ENCODE measurements at places on chromosomes 2 and 18.
A peak's percentile ranks its signal among the peaks of the same experiment; 100 is the strongest.

- DNase-seq, result no peak
Observed at GRCh38 chr2:135473567-135473966, 57.5 kb downstream of the ZRANB3 start.

DNA sequence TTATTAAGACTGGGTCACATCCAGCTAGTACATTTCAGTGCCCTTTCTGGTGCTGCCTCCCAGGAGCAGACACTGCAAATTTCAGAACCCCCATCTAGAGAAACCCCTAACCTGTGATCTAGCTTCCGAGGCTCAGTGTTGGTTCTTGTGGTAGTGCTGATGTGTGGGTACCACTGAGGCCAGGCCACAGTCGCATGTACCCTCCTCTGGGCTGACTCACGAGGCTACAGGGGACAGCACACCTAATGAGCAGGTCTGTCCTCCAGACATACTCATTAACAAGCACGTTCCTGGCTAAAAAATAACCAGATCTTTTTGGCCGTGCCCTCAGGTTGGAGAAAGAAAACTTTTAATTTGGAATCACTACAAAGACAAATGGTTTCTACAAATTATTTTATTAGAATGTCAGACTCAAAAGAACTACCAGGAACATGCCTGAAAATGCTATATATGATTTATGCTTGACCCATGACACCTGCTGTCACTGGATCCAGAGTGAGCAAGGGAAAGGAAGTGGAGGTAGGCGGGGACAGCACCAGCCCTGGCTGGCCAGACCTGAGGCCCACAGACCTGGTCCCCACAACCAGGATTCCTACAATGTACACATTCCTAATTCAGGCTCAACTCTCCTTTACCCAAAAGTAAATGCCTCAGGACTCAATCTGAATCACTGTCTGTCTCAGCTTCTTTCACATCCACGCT is 8.5 kb downstream of the CIAO1 start:
- no peak for DNase-seq

GRCh38 chr18:30527226-30527625 is 515.3 kb downstream of the DSC3 start:
- no peak for DNase-seq

DNA sequence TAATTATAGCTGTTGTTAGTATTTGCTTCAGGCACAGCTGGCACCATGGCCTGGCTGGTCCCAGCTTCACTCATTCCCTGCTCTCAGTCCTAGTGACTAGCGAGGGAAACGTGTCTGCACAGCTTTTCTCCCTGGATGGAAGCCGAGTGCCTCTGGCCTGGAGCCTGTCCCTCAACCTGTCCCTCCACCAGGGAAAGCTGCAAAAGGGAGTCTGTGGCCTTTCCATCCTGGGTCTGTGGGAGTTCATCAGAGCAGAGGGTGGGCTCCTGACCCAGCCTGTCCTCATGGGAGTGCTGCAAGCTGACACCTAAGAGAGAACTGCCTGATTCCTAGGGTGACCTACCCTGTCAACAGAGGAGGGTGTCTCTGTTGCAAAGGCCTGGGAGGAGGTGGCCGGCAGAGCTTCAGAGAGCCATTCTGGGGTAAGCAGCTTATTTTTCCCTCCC is 118.3 kb downstream of the CAPN13 start:
- DNase-seq, result no peak

DNA sequence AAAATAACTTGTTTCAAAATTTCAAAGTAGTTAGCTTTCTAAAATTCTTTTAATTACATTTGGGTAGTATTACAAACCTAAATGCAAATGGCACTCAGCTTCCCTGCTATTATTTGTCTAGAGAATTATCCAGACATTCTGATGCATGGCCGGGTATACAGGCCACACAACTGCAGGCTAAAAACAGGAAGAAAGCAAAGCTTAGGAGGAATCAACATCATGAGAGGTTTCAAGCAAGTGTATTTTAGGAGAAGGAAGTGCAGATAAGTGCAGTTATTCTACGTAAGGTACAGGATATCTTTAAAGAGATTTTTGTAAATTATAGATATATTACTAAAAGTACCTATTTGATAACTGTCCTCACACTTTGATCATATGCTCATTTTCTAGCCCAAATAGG is 46.8 kb upstream of the RNU4ATAC start:
- DNase-seq, result no peak

GRCh38 chr2:62495761-62496160 is 10.2 kb downstream of the TMEM17 start:
- no peak for DNase-seq

GRCh38 chr18:54284981-54285785 is 15.9 kb downstream of the POLI start:
- no peak for DNase-seq

- no peak for DNase-seq
Observed at GRCh38 chr2:164023896-164024295, 288.1 kb upstream of the FIGN start.

GRCh38 chr2:238098901-238099713 is 1.0 kb upstream of the ESPNL start:
- DNase-seq, result peak; percentile 10

DNA sequence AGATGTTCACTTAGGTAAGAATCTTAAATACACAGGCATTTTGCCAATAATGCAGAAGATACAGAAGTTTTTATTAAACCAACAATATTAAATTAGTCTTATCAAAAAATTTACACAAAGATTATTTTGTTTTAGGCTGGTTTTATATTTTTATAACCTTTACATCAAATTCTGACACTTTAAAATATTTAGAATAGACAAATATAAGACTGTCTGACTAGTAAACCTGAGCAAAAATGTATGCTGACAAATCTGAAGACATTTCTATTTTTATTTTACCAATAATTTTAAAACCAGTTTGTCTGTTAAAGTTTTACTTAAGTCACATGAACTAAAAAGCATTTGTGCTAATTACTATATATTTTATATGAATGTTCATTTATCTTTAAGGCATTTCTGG is 72.1 kb upstream of the ZNF236 start:
- DNase-seq, result no peak

- no peak for DNase-seq
Observed at GRCh38 chr2:169005080-169005598, 26.0 kb downstream of the ABCB11 start.

- no peak for DNase-seq
Observed at GRCh38 chr18:78330766-78331165, 648.9 kb upstream of the SALL3 start.

DNA sequence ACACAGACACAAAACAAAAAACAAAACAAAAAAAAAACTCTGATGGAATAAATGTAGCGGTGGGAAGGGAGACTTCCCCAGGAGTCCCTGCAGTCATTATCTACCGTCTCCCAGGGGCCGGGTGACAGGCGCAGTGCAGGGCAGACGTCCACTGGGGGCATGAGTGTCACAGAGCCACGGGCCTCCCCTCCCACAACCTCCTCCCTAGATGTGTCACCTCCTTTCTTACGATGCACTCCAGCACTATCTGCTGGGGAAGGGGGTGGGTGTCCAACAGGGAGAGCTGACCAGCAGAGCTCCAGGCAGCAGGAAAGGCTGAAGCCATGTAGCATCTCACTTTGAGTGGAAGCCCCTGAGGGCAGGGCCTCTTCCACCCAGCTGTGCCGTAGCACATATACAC is 84.5 kb downstream of the LONRF2 start:
- no peak for DNase-seq

DNA sequence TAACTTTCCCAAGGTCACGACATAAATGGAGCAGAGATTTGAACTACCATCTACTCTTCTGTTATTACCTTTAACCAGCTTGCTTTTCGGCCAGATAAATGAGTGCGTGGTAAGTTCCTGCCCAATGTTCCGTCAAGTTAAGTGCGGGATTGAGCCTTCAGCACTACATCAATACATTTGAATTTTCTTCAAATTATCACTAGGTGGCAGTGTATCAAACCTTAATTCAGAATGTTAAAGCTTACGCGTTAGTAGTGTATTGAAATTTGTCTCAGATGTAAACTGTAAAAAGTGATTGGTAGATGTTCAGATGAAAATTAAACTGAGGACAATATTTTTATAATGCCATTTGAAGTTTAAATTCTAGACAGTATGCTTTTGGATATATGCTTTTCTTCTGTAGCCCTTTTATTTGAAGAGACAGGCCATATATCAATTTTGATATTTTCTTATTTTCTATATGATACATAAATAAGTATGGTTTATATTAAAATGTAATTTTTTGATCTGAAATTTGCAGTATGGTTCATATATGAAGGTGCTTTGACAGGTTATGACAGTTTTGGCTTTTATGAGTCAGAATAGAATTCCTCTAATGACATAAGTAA is 681.3 kb downstream of the ADCYAP1 start:
- DNase-seq, result no peak

DNA sequence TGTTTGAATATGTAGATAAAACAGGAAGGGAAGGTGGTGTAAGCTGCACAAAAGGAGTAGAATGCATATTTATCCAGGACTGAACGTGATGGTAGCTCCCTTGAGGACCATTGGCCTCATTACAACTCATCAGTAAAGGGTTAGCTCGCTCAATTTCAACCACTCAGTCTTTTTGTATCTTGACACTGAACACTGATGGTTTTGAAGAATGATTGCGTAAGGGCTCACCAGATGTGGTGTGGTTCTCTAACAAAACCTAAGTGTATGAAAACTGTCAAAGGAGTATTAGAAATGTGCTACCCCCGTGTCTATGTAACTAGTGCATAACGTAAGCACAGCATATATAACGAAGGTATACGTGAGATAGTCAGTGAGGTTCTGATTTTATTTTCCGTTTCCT is 272.4 kb upstream of the THSD7B start:
- no peak for DNase-seq

DNA sequence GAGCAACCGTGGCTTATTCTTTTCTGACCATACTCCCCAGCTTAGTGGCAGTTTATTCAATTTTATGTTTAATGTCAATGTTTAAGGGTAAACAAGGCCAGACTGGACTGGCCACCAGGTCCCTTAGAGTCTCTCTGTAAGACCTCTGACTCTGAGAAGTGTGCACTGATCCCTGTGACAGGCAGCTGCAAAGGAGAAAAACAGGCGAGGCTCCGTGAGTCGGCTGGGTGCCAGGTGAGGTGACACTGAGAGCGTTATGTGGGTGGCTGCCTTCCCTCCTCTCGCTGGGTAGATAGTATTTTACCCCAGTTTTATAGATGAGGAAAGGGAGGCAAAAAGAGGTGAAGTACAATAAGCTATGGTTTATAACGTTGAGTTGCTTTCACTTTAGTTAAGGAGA is 139.4 kb upstream of the HDAC4 start:
- no peak for DNase-seq

- no peak for DNase-seq
Observed at GRCh38 chr2:63465633-63466032, 122.6 kb downstream of the WDPCP start.
